ENCODE measurements at places on chromosomes 2 and 18. TPM values are rescaled to one million over a fixed set of nuclear protein-coding genes. Genes with fewer than 3 reads are reported as not detected.

Gene KLHL30
- 175 TPM for total RNA-seq

DNA sequence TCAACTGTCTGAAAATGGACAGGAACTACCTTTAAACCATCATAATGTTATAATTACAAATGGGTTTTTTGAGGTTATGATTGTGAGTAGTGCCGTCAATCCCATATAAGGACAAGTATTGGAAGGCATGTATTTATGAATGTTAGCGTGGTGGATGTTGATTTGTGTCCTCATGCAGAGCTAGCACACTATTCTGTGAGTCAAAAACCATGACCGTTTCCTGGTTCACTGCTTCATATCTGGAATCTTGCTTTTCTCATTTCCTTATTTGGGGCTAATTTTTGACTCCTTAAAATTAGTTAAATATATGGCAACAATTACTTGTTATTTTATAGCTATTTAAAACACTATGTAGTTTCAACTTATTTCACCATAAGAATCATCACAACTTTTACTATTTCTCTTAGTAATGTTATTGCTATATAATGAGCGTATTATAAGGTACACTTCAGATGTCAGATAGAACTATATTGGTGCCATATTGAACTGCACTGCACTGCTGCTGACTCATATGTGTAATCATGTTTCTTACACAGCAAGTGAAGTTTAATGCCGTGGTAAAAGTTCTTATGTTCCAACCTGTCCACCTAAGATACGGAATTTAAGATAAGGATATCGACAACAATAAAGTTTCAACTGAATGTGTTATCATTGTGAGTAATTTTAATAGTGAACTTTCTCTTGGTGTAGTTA lies 192.8 kb downstream of the PTGR3 start:
- no peak for DNase-seq

DNA sequence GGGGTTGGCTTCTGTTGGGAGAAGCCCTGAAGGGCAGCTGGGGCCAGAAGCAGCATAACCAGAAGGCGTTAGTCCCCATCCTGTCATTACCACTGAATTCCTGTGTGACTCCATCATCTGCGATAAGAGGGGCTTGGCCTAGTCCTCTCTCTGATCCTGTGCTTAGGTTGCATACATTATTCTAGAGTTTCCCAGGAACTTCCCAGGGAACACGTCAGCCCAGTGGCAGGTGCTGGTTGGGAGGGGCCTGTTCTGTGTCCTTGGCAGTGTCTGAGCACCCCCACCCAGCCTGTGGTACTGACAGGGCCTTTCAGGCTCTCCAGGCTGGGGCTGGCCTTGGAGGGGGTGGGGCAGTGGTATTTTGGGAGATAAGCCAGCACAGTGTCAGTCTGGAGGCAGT lies 4.5 kb upstream of the TOGARAM2 start:
- DNase-seq, result no peak

DNA sequence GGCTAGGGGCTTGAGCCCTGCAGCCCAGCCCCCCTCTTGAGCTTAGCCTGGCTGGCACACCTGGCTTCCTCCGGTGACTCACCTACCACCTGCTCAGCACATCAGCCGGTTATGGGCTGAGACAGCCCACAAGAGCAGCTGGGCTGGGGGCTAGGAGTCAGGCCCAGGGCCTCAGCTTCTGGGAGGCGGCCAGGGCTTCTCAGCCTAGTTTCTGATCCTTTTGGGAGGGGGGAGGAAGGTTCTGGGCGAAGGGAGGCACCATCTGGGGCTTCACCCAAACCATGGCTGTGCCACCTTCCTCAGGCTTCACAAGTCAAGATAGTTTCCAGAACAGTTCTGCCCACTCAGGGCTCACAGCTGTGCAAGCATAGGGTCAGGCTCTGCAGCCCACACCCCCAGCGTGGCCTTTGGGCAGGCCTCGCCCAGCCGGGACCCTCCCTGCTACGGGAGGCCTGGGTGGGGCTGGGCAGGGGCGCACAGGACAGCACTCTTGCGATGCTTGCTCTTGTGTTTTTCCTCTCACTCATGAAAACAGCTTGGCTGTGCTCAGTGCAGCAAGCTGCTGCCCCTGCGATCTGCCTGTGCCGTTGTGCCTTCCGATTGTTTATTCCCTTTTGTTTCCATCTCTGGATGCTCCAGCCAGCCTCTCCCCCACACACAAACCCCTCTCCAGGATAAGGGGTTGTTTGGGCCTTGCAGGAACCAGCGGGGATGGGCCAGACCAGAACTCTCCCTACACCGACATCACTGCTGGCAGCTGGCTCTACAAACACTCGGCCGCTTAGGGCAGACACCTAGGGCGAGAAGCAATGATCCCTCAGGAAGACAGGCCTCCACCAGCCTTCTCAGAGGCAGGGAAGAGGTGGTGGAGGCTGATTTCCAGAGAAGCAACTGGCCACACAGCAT lies 26.1 kb upstream of the SEMA4C start:
- DNase-seq, result no peak

Measured in psoas muscle (tissue), 8 donors.